ENCODE measurements at places on chromosomes 3 and 15.

- no peak for DNase-seq
Measured at GRCh38 chr15:94638183-94638582, 406.8 kb downstream of the MCTP2 start.

DNA sequence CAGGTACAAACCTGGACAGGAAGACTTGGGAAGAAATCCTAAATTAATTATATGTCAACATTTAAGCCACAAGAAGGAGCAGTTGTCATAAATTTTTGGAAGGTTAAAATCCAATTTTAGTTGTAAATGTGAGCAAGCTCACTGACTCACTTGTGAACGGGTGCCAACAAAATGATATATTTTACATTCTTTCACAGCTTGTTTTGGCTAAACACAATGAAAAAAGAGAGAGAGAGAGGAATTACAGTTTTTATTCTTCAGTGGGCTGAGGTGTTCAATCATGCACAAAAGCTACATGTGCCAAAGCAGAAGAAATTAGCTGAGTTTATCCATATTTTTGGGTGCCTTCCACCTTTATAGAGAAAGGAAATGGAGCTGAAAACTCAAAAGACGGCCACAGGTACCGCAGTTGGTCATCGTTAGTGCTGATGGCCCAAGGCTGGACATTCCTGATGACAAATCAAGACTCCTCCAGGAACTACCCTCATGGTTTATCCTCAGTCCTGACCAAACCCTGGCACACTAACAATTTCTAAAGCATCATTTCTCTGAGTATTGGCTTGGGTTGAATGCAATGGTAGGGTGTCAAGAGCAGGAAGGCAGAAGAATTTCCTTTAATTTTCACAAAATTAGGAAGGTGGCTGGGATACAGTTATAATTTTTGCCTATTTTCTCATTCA is 37.6 kb upstream of the WNT5A start:
- DNase-seq = peak; percentile 46

- peak; percentile 23 for DNase-seq
Measured at GRCh38 chr3:61683549-61684236, 122.3 kb downstream of the PTPRG start.

GRCh38 chr3:108125550-108126071 is 34.8 kb upstream of the CD47 start:
- no peak for DNase-seq

- DNase-seq = no peak
Measured at GRCh38 chr3:60917141-60917540, 334.1 kb downstream of the FHIT start.

- DNase-seq = no peak
Measured at GRCh38 chr3:177599326-177599725, 402.0 kb upstream of the TBL1XR1 start.

Data from fibroblast of pulmonary artery (primary cell).